NCI-H345 (cell line): ENCODE measurements at places on chromosomes 7 and 10.

GRCh38 chr10:98667081-98667480 lies 220.3 kb upstream of the HPS1 start:
- DNase-seq, result no peak

DNA sequence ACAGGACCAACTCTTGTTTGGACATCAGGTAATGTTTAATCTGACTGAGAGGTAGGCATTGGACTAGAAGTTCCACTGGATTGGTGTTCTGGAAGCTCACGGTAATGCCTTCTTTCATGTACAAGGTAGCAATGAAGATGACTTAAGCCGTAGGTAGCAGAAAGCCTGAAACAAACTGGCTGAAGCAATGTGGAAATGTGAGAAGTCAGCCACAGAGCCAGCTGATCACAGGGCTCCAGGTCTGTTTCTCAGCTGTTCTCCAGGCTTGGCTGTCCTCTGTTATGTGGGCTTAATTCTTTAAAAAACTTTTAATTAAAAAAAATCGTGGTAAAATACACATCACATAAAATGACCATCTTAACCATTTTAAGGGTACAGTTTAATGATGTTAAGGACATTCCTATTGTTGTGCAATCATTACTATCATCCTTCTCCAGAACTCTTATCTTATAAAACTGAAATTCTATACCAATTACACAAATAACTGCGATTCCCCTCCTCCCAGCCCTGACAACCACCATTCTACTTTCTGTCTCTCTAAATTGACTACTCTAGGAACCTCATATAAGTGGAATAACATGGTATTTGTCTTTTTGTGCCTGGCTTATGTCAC lies 101.4 kb upstream of the ZNF32 start:
- DNase-seq, result no peak

- DNase-seq, result no peak
Measured at GRCh38 chr7:54743580-54743979, 15.4 kb downstream of the SEC61G start.

- no peak for DNase-seq
Measured at GRCh38 chr7:87341441-87341840, 4.0 kb upstream of the CROT start.

DNA sequence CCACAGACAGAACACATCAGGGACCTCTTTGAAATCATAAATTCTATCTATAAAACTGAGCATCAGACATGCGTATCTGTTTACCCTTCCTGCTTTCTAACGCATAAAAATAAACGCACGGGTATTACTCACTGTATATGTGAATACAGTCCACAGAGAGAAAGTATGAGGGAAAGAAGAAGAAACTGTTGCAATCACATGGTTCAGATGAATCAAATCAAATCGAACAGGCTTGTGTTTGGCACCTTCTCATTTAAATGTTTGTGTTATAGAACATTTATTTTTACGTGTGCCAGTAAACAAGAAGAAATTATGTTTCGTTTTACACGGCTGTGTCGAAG lies 322.0 kb downstream of the FRMD4A start:
- DNase-seq, result no peak

- no peak for DNase-seq
Measured at GRCh38 chr7:19051767-19052375, 65.6 kb downstream of the TWIST1 start.

- no peak for DNase-seq
Measured at GRCh38 chr10:66187053-66187733, 738.6 kb upstream of the LRRTM3 start.
